GM06990 (cell line): ENCODE measurements at places on chromosomes 12 and 14.

DNA sequence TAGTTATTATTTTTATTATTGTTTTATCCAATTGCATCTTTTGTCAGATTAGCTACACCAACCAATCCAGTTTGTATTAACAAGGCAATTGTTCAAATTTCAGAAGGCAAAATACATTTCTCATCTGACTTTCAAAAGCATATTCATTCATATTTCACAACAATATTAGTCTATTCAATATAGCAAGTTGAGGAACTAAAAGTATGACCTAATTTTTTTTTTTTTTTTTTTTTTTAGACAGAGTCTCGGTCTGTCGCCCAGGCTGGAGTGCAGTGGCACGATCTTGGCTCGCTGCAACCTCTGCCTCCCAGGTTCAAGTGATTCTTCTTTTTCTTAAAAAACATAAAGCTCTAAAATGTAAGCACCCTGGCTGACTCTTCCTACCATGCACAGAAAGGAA lies 17.3 kb downstream of the COX14 start:
- DNase-seq: no peak

DNA sequence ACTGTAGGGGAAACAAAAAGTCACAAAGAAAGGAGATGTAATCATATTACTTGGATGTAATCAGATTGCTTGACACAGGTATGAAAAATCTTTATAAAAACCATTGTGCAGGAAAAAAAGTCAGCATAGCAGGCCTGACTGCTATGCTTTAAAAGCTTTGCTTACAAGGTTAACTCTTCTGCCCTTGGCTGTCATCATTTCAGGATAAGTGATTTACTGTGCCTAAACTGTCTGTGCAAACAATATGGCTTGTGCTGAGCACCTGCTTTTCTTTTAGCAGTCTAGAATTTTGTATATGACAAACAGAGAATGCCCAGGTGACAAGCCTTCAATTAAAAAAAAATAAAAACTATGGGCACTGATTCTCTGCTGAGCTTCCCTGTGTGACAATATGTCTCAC lies 63.8 kb upstream of the PLEKHG7 start:
- DNase-seq: no peak

GRCh38 chr12:108815875-108816594 lies 41.3 kb downstream of the SSH1 start:
- no peak for DNase-seq

GRCh38 chr12:118183155-118183554 lies 47.2 kb downstream of the PEBP1 start:
- DNase-seq: no peak

GRCh38 chr12:106189341-106189740 lies 50.6 kb upstream of the NUAK1 start:
- no peak for DNase-seq

DNA sequence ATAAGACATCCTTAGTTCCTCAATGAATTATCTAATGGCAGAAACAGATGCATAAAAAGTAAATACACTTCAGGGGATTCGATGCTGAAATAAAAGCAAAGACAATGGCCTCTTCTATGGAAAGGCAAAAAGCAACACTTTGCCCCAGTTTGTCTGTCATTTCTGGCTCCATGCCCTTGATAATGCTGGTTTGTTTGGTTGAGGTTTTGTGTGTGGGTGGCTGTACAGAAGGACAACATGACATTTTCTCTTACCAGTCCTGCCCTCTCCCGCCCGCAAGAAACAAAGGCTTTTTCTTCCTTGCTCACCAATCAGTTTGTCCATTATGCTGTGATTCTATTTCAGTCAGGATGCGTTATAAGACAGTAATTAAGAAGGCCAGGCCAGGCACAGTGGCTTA lies 18.1 kb upstream of the WDR89 start:
- DNase-seq: no peak

- no peak for DNase-seq
Observed at GRCh38 chr12:851913-852312, 97.6 kb downstream of the RAD52 start.

DNA sequence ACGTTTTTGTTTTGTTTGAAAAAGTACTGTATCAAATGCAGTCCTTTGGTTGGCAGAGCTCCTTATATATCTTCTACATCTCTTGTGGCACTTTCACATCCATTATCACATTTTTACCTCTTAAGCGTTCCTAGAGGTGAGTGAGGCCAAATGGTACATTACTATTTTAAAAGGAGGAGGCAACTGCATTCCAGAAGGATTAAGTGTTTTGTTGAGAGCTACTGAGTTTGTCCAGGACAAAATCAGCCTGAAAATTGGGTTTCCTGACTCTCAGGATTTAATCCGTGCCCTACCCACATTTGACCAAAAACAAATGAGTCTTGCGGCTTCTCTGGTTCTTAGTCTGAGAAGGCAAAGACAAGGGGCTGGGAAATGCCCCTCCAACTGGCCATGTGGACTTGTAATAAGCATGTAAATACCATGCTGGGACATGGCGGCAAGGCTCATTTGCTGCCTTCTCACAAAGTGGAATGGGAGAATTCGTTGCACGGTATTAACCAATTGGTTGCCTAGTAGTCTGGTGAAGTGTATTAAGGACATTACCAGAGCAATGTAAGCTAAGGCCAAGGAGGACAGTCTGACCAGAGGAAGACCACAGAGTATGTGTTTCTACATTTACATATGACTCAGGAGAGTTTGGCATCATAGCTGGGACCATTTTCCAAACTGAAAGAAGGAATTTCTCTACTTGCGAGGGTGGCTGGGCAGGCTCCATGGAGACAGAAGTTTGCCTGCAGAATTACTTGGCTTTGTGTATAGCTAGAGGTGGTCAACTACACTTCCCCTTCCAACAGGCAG lies 175.8 kb upstream of the PLXNC1 start:
- DNase-seq: no peak

DNA sequence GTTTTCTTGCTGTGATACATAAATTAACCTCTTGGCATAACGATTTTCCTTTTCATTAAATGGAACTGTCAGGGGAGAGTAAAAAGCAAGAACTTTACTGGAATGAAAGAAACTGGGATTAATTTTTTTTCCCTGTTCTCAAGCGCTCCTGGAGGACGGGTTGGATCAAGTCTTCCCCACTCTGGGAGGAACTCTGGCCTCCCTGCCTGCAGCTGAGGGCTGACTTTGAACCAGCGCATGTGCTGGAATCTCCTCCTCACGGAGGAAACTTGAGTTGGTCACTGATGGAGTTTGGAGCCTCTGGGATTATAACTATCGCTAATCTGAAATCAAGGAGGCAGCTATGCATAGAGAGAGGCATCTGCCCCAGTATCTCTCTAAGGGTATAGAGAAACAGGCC lies 406.4 kb upstream of the TMEM132C start:
- DNase-seq: no peak

DNA sequence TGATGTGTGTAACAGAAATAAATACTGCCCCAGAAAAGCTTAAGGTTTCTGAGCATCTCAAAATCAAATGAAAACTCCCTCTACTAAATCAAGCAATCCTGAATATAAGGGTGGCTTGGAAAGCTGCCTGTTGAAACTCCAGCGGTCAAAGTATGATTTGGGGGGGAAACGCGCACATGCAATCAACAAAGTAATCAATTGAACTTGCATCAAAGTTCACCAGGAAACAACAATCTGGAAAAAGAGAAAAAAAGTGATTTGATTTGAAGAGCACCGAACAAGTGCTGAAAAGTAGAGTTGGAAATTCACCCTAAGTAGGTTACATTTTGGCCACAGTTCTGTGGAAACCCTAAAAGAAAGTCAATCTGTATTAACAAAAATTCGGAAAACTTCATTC lies 700 bp downstream of the CNIH1 start:
- no peak for DNase-seq

DNA sequence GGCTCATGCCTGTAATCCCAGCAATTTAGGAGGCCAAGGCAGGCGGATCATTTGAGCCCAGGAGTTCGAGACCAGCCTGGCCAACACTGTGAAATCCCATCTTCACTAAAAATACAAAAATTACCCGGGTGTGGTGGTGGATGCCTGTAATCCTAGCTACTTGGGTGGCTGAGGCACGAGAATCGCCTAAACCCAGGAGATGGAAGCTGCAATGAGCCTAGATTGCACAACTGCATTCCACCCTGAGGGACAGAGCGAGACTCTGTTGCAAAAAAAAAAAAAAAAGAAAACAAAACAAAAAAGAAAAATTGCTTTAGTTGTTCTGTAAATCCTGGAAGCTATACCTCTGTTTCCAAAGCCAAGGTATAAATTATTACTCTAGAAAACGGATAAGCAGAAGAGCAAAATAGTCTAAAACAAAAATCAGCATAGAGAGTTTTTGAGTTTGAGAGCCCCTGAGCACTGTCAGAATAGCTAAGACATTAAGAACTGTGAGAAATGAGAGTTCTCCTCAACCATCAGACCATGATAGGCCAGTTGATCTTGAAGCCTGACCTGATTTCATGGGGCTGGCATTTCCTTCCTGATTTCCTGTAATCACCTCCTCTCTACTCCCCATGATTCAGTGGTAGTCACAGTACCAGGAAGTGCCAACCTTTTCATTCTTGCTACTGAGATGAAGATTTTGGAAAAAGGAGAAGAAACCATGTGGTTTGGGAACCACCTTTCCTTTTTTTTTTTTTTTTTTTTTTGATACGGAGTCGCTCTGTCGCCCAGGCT lies 31.7 kb downstream of the ATP2A2 start:
- DNase-seq: no peak

DNA sequence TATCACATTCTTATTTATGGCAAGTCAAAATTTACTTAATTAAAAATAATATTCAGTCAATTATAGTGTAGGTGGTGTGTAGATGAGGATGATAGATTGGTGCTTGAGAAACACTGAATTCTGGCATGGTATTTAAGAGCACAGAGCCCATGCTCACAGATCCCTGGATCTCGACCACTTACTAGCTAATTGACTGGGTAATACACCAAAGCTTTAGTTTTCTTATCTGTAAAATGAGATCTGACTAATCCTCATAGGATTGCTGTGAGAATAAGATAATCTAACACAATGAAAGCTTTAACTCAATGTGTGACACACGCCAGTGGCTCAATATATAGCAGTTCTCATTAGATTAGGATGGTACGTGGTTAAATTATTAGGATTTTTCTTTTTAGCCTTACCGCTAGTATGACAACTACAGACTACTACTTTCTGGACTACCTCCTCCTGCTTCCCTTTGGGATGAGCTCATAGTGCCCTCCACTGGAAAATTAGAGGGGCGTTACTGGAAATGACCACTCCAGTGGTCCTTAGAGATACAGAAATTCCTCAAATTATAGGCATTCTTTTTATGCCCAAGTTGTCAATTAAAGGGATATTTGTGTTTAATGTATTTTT lies 482.8 kb upstream of the TBX3 start:
- DNase-seq: no peak
